ENCODE measurements at places on chromosomes 7 and 10. TPM values are rescaled to one million over a fixed set of nuclear protein-coding genes. Genes with fewer than 3 reads are reported as not detected.

DNA sequence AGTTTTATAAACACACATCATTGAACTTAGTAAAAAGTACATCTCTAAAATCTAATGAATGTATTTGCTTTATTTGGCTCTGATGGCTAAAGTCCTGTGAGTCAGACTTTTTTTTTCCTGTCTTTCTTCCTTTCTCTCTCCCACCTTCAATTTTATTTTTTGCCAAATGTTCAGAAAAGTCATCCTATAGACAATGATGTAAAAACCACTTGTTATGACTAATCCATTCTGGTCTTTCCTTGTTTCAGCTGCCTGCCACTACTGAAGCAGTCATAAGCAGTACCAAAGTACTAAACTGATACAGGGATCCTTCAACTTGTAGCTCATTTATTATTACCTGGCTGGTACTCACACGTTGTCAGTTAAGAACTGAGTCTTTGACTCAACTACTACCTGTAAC is 23.9 kb downstream of the HECTD2 start:
- no peak for DNase-seq

DNA sequence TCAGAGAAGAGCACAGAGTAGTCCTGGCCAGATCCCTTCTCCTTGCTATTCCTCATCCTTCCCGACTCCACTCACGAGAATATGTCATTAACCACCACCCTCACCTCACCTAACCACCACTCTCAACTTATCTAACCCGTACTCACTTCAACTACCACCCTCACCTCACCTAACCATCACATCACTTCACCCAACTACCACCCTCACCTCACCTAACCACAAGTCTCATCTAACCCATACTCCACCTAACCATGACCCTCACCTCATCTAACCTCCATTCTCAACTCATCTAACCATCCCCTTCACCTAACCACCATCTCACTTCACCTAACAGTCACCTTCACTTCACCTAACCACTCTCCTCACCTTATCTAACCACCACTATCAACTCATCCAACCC is 85.0 kb downstream of the VIPR2 start:
- DNase-seq, result no peak

GRCh38 chr10:44997105-44997748 is 3.5 kb upstream of the ZNF22 start:
- no peak for DNase-seq

- DNase-seq, result no peak
These were observed 967.8 kb upstream of the SORCS1 start for GRCh38 chr10:108132303-108132702.

GRCh38 chr7:46930366-46930765 is 651.5 kb downstream of the TNS3 start:
- DNase-seq, result no peak

GRCh38 chr10:6579904-6580278 is at the start of gene PRKCQ:
Gene PRKCQ (minus strand): TSS chr10:6580276. CDS start chr10:6515135, 65,141 bp downstream.
- no peak for DNase-seq

DNA sequence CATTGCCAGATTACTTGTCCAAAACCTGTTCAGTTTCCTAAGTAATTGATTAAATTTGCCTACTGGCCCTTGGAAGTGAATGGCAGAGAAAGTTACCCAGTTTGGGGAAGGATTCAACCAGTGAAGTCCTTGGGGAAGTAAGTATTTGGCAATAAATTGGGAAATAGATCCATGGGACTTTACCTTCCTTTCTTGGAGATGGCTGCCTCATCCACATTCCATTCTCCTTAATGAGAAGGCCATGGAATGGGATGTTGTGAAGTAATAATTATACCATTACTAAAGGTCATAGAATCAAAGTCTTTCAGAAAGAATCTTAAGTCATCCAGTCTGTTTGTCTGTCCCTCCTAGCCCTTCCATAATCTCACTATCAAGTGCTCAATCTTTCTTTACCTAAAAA is 4.5 kb upstream of the COPG2 start:
- DNase-seq, result no peak

- no peak for DNase-seq
These were observed 47.1 kb upstream of the NCAPG2 start for GRCh38 chr7:158751751-158752150.

ZNF316 gene
- total RNA-seq, result 27.5 TPM

CASTOR2 gene
- total RNA-seq, result 22.7 TPM

DNA sequence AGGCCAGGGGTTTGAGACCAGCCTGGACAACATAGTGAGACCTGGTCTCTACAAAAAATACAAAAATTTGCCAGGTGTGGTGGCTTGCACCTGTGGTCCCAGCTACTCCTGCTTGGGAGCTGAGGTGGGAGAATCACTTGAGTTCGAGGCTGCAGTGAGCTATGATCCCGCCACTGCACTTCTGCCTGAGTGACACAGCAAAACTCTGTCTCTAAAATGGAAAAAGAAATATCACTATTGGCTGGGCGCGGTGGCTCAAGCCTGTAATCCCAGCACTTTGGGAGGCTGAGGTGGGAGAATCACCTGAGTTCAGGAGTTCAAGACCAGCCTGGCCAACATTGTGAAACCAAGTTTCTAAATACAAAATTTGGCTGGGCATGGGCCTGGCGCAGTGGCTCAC is 44.9 kb upstream of the RASGEF1A start:
- no peak for DNase-seq

DNA sequence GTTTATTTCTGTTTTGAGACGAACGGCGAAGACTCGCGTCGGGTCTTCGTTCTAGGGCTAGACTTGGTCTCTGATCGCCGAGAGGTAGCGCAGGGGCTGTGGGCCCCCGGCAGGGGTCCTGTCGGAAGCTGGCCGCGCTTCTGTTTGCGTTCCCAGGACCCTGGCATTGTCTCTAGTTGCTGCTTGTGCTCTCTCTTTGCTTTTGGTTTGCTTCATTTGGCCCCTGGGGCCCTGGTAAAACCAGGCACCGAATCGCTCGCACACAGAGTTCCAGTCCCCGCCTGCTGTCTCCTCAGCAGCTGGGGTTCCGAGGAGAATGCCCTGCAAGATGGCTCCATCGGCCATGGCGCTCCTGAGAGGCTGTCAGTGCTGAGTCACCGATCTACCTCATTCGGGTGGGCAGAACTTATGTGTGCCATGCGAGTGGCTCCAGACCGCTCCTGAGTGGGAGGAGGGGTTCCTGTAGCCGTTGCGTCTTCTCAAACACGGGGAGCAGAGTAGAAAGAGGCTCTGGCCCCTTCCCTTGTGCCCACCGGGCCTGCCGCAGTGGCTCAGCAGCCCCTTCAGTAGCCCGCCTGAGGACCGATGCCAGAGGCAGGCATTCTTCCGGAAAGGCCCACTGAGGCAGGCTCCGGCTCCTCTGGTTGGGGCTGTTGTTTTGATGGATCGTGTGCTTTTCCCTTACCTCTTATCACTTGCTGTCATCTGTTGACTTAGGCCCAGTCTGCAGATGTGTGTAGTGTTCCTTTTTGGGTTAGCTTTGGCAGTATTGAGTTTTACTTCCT is 826 bp downstream of the CHPF2 start:
- no peak for DNase-seq

- DNase-seq, result no peak
These were observed 60.8 kb upstream of the KCNMA1 start for GRCh38 chr10:77698267-77698931.

GRCh38 chr7:95772298-95772770 is at the start of gene DYNC1I1:
Gene DYNC1I1 (plus strand): TSS chr7:95772554. CDS start chr7:95804730, 32,176 bp downstream.
- peak; percentile 23 for DNase-seq

DNA sequence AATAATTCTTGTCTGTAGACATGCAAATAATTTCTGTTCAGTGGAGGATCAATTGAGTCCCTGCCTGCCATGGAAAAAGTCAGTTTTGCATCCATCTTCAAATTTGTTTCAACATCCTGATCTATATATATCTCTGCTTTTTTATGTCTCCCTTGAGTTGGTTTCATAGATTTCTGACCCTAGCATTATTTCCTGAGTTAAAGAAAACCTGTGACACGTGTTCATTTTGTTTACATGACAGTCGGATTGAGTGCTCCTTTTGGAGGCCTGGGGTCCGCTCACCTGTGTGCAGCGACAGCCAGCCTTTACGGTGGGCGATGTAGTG is 674 bp downstream of the MRPS24 start:
- DNase-seq, result no peak

Measured in omental fat pad (tissue), 4 donors.